ENCODE measurements at places on chromosomes 1 and 21. TPM values are rescaled to one million over a fixed set of nuclear protein-coding genes. Genes with fewer than 3 reads are reported as not detected.

DNA sequence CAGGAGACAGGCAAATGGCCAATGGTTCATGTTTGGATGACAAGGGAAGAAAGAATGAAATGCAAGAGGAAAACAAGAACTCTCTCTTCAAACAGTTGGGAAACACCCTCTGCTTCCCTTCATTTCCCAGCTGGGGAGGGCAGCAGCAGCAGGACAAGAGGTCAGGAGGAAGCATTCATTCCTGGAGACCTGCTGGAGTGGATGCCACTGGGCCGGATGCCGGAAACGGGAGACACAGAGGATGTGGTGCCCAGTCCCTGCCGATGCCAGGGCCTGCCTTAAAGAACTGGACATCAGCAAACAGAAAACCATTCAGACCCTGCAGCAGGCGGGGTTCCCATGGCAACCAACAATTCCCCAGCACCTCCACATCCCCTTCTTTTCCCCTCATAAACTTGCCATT lies 102.3 kb upstream of the ZNF648 start:
- no peak overlapping the region for H3K4me3 ChIP-seq
- no peaks in the 10 kb centered on the region for H3K4me1 ChIP-seq
- H3K27me3 ChIP-seq: no peaks in the 10 kb centered on the region
- no peak overlapping the region for H3K27ac ChIP-seq
- no peak for DNase-seq

DNA sequence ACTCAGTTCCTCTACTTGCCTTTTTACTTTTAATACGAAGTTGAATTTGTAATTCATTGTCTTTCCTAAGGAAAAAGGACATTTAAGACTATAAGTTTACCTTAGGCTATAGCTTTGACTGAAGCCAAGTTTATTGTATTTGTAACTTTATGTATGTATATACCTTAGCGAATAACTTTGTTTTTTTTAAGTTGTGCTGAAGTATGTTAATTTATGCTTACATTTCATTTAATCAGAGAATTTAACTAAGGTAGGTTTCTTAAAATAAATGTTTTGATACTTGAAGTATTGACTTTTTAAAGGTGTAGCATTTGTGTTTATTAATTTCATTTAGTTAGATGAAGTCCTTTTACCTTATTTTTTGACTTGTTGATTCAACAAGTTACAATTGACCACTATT lies 55.2 kb upstream of the TPTE start:
- DNase-seq: no peak
- H3K4me1 ChIP-seq: no peaks in the 10 kb centered on the region
- no peaks in the 10 kb centered on the region for H3K36me3 ChIP-seq

- H3K27ac ChIP-seq: no peak overlapping the region
- H3K36me3 ChIP-seq: no peaks in the 10 kb centered on the region
- no peaks in the 10 kb centered on the region for H3K27me3 ChIP-seq
- H3K4me1 ChIP-seq: peaks cover 23% of the 10 kb centered on the region
- peak; percentile 61 for DNase-seq
- no peak overlapping the region for H3K4me3 ChIP-seq
These were observed 5.1 kb upstream of the FOXJ3 start for GRCh38 chr1:42340093-42340492.

DNA sequence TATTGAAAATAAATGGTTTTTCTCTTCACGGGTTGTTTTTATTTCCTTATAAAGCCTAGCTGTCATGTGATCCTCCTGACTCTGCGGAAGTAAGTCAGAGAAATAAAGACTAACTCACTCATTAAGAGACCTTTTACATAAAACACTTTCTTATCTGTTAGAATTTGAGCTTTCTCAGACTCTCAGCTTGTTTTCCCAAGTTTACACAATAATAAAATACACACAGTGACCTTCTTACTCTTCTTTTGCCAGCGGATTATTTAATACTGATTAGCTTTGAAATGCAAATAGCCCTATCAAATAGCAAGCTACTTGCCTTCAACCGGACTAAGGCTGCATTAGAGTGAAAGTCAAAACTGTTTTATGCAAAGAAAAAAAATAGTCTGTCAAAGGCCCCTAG lies 45.5 kb upstream of the CXADR start:
- H3K36me3 ChIP-seq: no peaks in the 10 kb centered on the region
- H3K27me3 ChIP-seq: no peaks in the 10 kb centered on the region
- no peak overlapping the region for H3K4me3 ChIP-seq
- H3K27ac ChIP-seq: no peak overlapping the region

GRCh38 chr1:98143403-98143802 lies 222.6 kb upstream of the DPYD start:
- peak; percentile 12 for DNase-seq
- no peaks in the 10 kb centered on the region for H3K36me3 ChIP-seq
- H3K4me1 ChIP-seq: no peaks in the 10 kb centered on the region
- no peak overlapping the region for H3K4me3 ChIP-seq
- H3K27me3 ChIP-seq: no peaks in the 10 kb centered on the region

DNA sequence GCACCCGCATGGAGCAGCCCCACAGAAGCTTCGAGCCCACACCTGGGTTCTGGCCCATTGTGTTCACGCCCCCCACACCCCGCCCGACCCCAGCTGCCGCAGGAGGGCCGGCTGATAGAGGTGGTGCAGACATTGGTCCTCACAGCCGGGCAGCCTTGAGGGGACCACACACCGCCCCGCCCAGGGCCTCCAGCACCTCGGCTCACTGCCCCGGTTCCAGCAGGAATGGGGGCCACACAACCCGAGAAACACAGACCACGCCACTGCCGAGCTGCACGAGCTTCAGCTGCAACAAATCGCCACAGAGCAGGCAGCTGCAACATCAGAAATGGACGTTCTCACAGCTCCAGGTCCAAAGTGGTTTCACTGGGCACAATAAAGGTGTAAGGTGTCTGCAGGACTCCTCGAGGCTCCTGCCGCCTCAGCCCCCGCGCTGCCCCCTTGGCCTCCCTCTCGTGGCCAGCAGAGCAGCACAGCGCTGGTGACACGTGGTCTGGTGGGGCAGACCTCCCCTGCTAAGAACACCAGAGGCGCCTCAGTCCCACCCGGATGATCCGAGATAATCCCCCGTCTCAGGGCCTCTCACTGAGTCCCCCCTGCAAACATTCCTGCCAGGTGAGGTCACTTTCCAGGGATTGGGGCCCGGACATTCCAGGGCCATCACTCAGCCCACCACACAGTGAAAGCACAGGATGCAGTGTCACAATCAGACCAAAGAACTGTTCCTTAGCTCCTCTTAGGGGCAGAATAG lies 62.3 kb upstream of the ADARB1 start:
- H3K4me1 ChIP-seq: peaks cover 21% of the 10 kb centered on the region
- peaks cover 7% of the 10 kb centered on the region for H3K36me3 ChIP-seq
- no peaks in the 10 kb centered on the region for H3K27me3 ChIP-seq
- no peak overlapping the region for H3K27ac ChIP-seq
- peak; percentile 83 for DNase-seq

- H3K4me3 ChIP-seq: no peak overlapping the region
- peaks cover 11% of the 10 kb centered on the region for H3K36me3 ChIP-seq
- no peak for DNase-seq
These were observed 101.8 kb downstream of the SIM2 start for GRCh38 chr21:36800734-36801133.

MT1HL1 gene
- total RNA-seq: not detected

LCE1A gene
- not detected for total RNA-seq

All from MCF 10A (cell line).